ENCODE measurements at places on chromosomes 7 and 10.

GRCh38 chr10:80173466-80173865 lies 31.9 kb downstream of the ANXA11 start:
- DNase-seq: no peak

DNA sequence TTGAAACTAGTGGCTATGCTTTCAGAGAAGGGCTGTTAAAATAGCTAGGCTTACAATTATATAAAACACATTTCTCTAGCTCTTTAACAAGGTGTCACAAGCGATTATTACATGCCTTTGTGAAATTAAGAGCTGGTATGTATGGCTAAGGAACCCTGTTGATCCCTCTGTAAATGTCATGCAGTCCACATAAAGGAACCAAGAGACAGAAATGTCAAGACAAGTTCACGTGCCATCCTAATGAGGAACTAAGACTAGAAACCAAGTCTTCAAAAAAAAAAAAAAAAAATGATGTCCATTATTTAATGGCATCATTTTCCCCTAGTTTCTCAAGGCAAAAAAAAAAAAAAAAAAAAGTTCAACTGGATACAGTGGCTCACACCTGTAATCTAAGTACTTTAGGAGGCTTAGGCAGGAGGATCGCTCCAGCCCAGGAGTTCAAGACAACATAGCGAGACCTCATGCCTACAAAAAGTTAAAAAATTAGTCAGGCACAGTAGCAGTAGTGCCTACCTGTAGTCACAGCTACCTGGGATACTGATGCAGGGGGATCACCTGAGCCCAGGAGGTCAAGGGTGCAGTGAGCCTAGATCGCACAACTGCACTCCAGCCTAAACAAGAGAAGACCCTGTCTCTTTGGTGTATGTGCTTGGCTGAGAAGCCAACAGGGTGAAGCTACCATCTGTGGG lies 63.4 kb downstream of the SRPK2 start:
- DNase-seq: no peak

DNA sequence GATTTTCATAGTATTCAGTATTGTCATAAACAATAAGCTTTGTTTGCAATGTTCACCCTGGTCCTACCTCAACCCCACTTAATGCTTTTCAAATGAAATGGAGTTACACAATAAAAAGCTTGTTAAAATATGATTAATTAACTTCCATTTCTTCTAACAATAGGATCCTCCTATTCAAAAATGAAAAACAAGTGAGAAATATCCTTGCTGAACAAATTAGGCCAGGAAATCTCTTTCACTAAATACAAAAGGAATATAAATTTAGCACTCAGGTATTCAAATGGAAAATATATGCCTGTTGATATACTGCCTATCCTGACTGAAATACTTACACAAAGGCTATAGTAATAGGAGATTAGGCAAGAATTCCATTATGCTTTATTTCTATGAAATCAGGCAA lies 323.4 kb upstream of the GRM3 start:
- no peak for DNase-seq

GRCh38 chr7:31327071-31327470 lies 13.5 kb downstream of the NEUROD6 start:
- no peak for DNase-seq

DNA sequence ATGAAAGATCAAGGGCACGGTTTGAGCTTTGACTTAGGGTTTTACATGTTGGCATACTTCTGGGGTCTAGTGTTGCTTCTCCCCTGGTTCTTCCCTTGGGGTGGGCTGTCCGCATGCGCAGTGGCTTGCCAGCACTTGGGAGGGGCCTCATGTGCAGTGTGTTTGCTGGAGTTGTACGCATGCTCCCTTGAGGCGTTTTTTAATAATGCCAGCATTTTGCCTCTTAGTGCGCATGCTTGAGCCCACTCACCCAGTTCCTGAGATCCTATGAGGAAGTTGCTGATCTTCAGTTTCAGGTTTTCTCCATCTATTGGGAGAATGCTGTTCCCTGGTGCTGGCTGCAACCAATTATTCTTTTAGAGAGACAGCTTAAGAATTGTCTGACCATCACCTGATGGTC lies 113.4 kb upstream of the GPR141 start:
- no peak for DNase-seq

DNA sequence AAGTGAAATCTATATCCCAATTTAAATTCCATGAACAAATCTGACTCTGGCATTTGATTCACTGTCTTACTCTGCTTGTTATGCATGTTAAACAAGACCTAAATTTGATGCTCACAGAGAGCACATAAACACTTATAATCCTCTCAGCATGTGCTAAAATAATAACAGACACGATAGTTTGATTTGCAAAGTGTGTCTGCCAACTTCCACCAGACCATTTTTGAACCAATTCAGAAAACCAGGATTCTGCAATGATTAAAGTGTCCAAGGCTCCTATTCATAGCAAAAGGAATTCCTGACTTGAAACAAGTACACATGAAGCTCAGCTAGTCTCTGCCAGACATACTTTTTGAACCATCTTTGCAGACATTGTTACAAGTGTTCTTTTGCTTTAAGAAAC lies 11.2 kb downstream of the RBM20 start:
- no peak for DNase-seq

GRCh38 chr7:77450054-77450453 lies 33.9 kb upstream of the GSAP start:
- no peak for DNase-seq

DNA sequence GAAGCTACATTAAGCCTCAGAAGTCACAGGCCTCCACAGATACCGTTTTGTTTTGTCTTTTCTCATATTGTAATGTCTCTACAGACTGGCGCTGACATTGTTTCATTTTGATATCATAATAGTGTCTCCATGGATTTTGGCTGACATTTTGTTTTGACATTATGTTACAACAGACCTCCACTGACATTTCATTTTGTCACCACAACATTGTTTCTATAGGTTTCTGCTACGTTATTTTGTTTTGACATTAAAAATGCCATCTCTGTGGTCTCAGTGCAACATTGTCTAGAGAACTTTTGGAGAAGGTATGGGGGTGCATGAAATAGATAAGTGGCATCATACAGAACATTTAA lies 666.8 kb downstream of the PARD3 start:
- no peak for DNase-seq

- no peak for DNase-seq
These were observed 6.9 kb upstream of the CAV2 start for GRCh38 chr7:116492654-116493109.

DNA sequence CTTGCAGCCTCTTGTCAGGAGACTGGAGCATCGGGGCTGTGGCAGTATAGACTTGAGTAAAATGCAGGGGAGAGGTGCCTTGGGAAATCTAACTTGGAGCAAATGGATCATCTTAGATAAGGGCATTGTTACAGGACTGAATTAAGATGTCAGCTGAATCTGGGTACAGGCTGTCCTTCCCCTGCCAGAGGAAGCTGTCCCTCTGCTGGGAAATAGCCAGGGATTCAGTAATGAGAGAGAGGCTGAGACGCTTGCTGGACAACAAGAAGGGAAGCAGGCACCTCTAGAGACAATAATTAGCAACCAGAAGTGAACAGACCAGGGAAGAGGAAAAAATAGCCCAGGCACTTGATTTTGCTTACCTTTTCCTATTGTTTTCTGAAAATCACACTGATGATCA lies 20.7 kb upstream of the RAPGEF5 start:
- DNase-seq: no peak

DNA sequence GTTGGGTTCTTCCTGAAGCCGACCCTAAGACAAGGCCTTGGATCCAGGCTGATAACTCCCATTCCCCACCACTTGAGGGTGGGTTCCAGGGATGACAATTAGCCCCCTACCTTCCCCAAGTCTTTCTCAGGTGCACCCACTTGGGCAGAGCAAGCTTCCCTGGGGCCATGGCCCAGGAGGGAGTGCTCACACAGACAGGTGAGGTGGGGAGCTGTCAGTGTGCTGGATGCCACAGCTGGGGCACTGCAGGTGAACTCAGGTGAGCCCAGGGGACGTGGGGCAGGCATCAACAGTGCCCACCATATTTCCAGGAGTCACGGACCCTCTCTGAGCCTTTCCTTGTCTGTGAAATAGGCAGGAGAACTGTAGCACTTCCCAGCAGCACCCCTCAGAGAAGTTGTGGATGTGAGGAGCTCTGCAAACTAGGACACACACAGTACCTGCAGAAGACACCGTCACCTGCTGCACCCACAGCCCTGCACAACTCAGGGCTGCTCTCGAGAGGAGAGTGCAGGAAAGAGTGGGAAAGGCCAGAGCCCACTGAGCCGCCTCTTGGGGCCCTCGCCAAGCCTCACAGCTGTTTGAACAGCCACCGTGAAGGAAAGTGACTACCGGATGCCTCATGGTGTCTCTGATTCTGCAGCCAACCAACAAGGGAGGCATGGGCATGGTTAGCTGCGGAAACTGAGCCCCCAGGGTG lies 17.9 kb downstream of the SH3PXD2A start:
- DNase-seq: no peak

Data from activated gamma-delta T cell treated with anti-CD3 and anti-CD28 coated beads, Interleukin-2, amount 50 U/mL, for 16 hours (primary cell).